CD14-positive monocyte (primary cell): ENCODE measurements at places on chromosomes 12 and 14.
A peak's percentile ranks its signal among the peaks of the same experiment; 100 is the strongest.

- DNase-seq, result peak; percentile 51
Observed at GRCh38 chr12:66409195-66409871, 107.0 kb downstream of the HELB start.

DNA sequence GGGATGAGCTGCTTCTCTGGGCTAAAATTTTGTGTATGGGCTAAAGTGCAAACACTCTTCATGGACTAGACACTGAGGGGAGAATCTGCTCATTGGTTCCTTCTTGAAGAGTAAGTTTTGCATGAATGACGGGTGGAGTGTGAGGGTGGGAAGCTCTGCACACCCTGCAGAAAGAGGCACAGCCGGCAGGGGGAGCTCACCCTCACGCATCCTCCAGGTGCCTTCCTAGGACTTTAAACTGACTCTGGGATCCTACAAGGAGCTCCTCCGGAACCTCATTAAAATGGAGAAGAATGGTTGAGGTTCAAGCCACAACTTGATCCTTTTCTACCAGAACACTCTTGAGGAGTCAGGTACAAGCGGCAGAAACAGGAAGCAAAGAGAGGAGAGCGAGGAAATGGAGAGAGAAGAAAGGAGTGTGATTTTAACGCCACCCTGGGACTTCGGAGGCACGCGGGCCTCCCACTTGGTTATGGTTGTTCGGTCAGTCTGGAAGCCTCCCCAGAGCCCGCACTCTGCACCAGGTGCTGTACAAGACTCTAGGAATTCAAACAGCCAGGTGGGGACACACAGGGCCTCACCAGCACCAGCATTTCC, 87.5 kb downstream of the SETD3 start:
- DNase-seq, result no peak

DNA sequence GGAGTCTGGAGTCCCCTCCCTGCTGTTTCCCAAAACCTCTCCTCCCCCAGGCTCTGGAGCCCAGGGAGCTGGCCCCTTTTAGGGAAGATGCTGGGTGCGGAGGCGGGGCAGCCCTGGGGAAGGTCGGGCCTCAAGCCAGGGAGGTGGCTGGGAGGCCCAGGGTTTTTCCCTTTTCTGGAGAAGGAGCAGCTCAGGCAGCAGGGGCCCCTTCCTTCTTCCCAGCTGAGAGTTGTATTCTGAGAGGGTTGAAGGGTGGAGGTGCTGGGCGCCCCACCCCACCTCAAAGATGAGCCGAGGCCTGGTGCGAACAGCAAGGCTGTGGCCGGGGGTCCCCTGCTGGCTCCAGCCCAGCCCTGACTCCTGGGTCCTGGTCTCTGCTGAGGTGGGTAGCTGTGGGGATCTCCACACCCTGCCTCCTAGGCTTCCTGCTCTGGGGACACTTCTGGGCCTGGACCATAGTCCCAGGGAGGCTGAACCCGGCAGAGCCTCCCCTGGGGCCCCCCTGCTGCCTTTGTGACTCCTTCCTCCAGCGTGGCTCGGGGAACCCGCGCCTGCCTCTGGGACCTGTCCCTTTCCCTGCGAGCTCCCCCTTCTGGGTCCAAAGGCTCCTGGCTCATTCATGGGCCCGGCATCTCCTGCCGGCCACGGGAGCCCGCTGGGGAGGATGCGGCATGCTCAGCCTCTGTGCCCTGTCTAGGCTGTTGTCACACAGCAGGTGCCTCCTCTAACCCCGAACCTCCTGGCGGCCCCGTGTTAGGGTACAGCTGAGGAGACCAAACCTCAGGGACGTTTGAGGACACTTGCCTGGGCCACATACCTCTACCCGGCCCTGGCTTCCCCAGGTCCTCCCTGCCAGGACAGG, 4.4 kb downstream of the TRMT61A start:
- no peak for DNase-seq

DNA sequence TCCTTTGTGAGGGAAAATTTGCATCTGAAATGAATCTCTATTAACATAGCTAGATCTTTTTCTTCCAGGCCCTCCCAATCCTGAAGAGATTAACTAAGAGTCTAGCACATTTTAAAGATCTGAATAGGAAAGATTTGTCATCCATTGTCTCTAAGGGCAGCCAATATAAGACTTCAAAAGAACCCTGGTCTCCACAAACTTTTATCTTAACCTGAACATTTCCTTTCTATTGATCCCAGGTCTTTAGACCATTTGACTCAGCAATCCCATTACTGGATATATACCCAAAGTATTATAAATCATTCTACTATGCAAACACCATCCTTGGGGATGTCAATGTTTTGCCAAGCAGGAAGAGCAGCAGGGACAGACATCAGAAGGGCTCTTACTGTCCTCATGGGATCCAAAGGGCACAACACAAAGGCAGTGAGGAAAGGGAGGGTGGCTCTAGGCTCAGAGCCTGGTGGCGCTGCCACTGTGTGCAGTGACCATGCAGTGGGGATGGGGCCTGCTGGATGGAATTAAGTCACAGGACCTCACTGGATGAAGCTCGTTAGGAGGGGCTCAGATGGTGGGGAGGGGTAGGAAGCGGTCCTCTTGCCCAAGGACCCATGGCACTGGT, 12.7 kb upstream of the BDKRB2 start:
- no peak for DNase-seq

DNA sequence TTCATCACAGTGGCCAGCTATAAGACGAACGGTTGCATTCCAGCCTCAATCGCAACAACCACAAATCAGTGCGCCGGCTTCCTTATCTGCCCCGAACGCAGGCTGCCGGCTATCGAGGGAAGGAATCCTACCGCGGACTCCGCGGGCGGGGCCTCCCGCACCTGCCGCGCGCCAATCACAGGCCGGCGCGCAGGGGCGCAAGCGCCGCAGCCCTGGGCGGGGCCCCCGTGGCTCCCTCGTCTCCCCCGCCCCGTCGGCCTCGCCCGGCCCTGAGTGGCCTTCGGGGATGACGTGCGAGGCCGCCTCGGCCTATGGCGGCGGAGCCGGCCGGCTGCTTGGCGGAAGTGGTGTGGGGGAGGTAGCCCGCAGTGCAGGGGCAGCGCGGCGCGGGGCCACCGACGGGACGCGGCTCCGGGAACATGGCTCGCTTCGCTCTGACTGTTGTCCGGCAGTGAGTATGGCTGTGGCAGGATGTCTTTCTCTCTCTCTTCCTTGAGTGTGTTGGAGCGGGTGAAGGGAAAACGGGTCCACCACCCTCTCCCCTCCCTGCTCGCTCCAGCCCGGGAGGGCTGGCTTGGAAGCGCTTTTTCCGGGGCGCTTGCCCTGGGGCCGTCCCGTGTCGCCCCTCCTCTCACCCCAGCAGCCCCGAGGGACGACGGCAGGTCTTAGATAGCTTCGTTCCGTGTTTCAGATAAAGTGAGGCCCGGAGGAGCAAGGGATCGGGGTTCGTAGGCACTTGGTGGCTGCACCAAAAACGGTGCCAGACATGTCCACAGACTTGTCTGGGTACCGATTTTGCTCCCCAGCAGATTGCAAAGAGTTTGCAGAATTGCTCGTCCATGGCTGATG, at the start of gene TIGAR:
TIGAR (plus strand) TSS at position 361 of the 849 bp plus-strand sequence; CDS start at position 420, 59 bp downstream.
- DNase-seq, result peak; percentile 93

GRCh38 chr14:94632305-94632590, 20.1 kb downstream of the SERPINA3 start:
- DNase-seq, result no peak

GRCh38 chr12:52148464-52149181, 43.2 kb downstream of the KRT80 start:
- no peak for DNase-seq
